Spleen (tissue), 13 donors: ENCODE measurements at places on chromosomes 12 and 14. TPM values are rescaled to one million over a fixed set of nuclear protein-coding genes. Genes with fewer than 3 reads are reported as not detected.

DNA sequence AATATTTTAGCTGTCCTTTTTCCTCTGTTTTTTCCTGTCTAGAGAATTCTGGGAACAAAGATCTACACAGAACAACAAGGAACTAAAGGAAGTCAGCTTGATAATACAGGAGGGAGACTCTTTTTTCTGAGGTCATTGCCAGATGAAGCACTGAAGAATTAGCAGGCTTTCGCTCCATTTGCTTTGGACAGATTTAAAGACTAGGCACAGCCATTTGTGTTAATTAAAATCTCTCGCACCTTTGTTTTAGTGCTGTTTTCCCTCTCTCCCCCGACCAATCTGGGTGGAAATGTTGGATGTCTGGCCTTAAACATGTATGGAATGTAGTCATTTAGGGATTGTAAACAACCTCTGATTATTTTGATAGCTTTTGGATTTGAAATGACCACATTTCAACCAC lies 9.6 kb upstream of the GPHN start:
- DNase-seq = no peak

GRCh38 chr12:45234139-45234865 lies 18.4 kb downstream of the ANO6 start:
- DNase-seq = no peak

Gene SBNO1
- total RNA-seq = 31.2 TPM

DNA sequence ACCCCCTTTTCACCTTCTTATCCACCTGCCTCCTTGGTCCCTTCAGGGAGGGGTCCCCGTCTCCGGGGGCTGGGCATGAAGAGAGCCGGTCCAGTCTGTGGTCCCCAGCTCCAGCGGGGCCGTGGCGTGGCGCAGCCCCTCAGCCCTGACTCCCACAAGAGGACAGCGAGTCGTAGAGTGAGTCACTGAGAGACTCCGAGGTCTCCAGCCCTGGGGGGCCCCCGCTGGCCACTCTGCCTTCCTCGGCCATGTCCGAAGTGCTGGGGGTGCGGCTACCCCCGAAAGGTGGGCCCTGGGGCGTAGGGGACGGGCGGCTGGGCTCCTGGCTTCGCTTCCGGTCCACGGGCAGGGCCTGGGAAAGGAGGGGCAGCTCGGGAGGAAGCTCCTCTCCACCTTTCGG lies 36.5 kb downstream of the NCKAP5L start:
- peak; percentile 68 for DNase-seq

DNA sequence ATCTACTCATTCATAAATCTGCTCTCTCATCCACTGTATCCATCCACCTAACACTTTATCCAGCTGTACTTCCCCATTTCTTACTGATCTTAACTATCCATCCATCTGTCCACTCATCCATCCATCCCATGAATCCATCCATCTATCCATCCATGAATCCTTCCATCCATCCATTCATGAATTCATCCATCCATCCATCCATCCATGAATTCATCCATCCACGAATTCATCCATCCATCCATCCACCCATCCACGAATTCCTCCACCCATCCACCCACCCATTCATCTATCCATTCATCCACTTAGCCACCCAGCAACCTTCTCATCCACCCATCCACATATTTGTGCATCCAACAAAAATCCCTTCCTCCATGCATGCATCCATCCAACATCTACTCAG lies 128.6 kb upstream of the MYL2 start:
- no peak for DNase-seq

- no peak for DNase-seq
Measured at GRCh38 chr14:34993426-34993825, 10.6 kb downstream of the SRP54 start.

GRCh38 chr14:61329478-61330051 lies 8.2 kb downstream of the PRKCH start:
- DNase-seq = no peak

Gene CD27
- total RNA-seq = 67.3 TPM

DNA sequence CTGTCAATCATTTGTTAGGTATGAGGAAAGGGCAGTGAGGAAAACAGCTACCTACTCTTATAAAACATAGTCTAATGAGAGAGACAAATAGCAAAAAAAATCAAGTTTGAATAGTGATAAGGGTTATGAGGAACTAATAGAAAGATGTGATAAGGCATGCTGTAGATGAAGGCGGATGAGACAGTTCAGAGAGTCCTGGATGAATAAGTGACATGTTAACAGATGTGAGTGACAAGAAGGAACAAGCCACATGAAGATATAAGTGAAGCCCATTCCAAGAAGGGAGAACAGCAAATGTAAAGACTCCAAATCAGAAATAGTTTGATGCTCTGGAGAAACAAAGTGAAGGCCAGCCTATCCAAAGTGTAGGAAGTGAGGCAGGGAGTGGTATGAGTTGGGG lies 154.1 kb upstream of the SYT10 start:
- no peak for DNase-seq

DNA sequence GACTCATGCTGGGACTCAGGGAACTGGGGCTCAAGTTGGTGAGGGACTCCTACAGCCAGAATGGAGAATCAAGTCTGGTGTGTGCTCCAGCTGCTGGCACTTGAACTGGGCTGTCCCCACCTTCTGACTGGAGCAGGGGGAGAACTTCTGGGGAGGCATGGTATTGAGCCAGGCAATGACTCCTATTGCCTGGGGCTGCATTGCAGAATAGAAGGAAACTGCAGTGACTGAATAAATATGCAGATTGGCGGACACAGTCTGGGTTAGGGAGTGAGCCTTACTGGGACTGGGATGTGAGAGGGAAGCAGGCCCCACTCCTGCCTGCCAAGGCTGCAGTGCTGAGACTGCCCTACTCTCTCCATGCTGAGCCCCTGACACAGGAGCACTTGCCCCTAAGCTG lies 8.8 kb upstream of the ZNF268 start:
- DNase-seq = no peak

- DNase-seq = peak; percentile 35
Measured at GRCh38 chr14:101055106-101055662, 151.7 kb upstream of the RTL1 start.

DNA sequence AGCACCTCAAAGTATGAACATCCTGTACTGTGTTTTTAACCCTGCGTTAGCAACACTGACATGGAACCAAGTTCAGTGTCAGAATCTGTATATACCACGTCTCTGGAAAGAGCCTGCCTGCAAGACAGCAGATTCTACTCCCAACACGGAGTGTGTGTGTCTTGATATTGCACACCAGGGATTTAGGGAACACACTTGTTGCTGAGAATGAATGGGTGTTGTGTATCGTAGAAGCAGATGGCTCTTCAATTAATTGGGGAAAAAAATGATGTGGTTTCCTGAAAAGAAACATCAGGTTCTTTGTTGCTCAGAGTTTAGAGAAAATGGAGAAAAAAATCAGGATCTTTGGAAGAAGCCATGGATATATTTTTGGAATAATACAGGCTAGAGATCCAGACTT lies 170.8 kb downstream of the EGLN3 start:
- DNase-seq = no peak

Gene NELL2
- total RNA-seq = 9.4 TPM

Gene MYO1H
- total RNA-seq = not detected

GRCh38 chr12:116465856-116466255 lies 93.3 kb upstream of the MAP1LC3B2 start:
- DNase-seq = peak; percentile 15

Gene MORN3
- 2.0 TPM for total RNA-seq

Gene CLEC4C
- 1.3 TPM for total RNA-seq

DNA sequence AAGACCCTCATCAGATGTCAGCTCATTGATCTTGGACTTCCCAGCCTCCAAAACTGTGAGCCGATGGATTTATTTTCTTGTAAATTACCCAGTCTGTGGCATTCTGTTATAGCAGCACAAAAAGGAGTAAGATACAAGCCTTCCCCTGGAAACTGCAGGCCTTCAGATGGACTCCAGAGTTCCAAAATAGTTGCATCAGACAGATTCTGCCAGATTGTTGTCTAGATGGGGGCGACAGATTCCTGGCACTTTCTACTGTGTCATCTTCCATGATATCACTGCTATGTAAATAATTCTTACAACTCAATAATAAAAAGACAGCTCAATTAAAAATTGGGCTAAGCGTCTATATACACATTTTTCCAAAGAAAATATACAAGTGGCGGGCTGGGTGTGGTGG lies 17.2 kb upstream of the MARK3 start:
- DNase-seq = no peak

- no peak for DNase-seq
Measured at GRCh38 chr12:62724947-62725451, 210.0 kb downstream of the PPM1H start.

Gene LBHD2
- total RNA-seq = not detected

DNA sequence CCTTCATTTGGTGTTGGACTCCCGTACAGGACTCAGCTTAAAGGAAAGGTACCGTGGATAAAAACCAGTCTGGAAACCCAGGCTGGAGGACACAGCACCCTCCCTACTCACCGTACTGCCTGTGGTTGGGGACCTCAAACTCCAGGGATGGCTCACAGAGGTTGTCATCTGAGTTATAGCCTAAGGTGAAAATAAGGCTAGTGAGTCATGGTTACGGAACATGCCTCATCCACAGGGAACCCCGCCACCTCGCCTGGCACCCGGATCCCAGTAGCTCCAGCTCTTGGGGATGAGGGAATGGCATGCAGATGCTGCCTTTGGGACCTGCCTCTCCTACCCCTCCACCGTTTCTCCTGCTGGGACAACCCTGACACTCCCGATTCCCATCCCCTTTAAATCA lies 36.8 kb upstream of the GPR68 start:
- DNase-seq = peak; percentile 36

Gene LRRC9
- total RNA-seq = not detected

Gene REM2
- 3.9 TPM for total RNA-seq
